Transverse colon (tissue), 4 donors: ENCODE measurements at places on chromosomes 12 and 14. TPM values are rescaled to one million over a fixed set of nuclear protein-coding genes. Genes with fewer than 3 reads are reported as not detected.

The NTF3 gene
- total RNA-seq: not detected

The CCDC196 gene
- not detected for total RNA-seq

The GDF3 gene
- not detected for total RNA-seq

The ACSM4 gene
- not detected for total RNA-seq

The KRT82 gene
- total RNA-seq: not detected

The FOXN4 gene
- not detected for total RNA-seq

The LMNTD1 gene
- total RNA-seq: not detected

The SERPINA5 gene
- not detected for total RNA-seq
